ENCODE measurements at places on chromosomes 4 and X.

- ATAC-seq = no peak
Measured at GRCh38 chrX:95762716-95763115, 921.9 kb upstream of the DIAPH2 start.

DNA sequence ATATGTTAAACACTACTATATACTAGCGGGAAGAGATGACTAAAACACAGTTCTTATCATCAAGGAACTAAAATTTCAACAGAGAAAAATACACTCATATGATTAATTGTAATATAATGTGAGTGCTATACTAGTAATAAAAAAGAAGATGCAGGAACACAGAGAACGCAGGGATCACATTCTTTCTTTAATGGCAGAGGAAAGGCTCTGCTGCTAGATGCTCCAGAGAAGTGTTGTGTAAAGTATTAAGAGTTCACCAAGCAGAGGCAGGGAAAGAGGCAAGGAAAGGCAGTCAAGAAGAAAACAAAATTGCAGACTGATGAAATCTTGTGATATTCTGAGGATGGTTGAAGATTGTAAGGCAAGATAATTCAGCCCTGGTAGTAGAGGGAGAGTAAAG lies 394.7 kb downstream of the PDGFC start:
- no peak for ATAC-seq

GRCh38 chr4:88163336-88163735 lies 4.9 kb upstream of the ABCG2 start:
- ATAC-seq = no peak

DNA sequence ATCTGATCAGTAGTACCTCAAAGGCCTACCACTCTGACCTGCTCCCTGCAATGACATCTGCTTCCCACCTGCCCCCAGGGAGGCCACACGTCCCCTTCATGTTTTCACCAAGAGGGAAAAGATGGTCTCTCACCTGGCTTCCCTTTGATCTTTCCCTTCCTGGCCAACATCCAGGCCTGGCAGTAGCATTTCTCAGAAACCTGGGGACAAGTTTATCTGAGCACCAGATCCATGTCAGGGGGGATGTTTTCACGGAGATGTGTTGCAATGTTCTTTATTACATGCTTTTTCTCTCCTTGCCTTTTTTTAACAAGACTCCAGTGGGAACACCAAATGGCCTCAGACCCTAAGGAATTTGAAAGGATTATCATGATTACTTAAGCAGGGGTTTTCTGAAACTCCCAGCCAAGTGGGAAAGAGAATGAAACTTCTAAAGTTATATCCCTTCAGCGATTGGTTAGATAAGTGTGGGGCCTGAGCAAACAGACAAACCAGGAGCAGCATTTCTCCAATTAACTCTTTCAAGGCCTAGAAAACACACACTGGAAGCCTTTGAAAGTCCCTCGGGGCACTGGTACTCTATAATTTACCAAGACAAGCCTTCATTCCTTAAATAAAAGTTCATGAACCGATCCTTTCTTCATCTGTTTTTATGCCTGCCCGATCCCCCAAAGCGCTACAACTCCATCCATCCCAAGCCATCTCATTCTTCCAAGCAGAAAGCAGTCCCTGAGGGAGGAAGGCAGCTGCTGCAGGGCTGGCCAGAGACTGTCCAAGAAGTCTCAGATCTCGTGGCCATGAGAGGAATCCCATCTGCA lies 94.1 kb downstream of the BCOR start:
- no peak for ATAC-seq

GRCh38 chrX:102651242-102652011 lies at the start of gene GPRASP1:
GPRASP1 (plus strand) TSS chrX:102651483; CDS start chrX:102653914, 2,431 bp downstream.
- ATAC-seq = peak; percentile 63

GRCh38 chr4:97330917-97331316 lies 812.4 kb downstream of the STPG2 start:
- ATAC-seq = no peak

DNA sequence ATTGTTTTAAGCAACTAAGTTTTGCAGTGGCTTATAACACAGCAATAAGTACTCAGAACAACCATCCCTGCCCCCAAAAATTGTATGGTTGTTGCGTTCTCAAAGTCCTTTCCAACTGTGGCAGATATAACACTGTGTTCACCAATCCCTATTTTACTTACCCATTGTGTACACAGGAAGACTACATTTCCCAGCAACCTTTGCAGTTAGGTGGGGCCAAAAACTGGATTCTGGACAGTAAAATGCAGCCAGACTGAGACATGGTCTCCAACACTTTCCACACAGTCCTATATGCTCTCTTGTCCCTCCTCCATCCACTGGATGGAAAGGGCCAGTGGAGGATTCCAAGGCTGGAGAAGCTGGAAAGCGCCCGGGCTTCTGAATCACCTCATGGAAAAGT lies 523.6 kb downstream of the BCOR start:
- no peak for ATAC-seq

DNA sequence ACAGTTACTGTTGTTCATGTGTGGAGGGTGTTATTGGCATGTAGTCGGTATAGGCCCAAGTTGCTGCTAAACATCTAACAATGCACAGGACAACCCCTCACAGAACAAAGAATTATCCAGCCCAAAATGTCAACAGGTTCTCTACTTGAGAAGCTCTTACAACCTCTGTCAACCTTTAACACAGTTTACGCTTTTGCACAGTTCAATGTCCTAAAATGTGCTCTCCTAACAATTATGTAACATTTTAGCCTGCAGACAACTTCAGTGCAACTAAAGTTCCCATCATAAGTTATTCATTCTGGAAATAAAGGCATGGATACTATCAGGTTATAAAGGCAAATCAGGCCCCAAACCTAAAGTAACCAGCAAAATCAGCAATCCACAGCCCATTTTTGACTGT lies 66.2 kb downstream of the ASB9 start:
- no peak for ATAC-seq

DNA sequence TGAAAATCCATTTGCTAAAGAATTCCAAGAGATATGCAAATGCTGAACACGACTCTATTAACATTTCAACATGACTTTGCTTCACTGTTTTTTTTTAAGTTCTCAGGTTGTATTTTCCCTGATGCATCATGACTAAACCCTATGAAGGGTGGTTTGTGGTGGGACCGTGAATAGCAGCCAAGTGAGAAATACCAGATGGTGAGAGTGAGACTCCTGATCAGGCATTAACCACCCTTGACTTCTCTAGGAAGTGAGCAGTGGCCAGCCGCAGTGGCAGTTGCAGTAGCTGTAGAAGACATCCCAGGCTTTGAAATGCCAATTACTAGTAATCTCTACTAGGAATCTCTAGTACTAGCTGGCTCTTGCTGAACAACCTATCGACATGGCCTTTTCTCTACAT lies 383.4 kb downstream of the FAM133A start:
- ATAC-seq = no peak

- no peak for ATAC-seq
Measured at GRCh38 chr4:181085557-181085956, 1157.6 kb upstream of the TENM3 start.
